ENCODE measurements at places on chromosomes 4 and X.

DNA sequence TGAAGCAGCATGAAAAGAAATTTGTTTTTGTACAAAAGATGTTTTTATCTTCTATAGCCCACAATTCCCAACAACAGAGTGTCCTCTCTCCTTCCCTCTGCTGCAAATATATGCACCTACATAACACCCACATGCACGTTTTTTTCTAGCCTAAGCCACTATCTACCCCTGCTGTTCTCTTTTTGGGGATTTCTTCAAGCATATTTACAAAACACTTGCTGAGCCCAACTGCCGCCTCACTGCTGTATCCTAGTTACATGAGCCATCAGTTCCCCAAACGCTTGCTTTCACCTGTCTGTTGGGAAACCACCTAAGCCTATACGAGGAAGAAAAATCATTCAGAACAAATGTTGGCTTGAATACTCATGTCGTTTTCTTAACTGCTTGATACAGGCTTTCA lies 127.2 kb downstream of the CHRNA9 start:
- no peak for DNase-seq

DNA sequence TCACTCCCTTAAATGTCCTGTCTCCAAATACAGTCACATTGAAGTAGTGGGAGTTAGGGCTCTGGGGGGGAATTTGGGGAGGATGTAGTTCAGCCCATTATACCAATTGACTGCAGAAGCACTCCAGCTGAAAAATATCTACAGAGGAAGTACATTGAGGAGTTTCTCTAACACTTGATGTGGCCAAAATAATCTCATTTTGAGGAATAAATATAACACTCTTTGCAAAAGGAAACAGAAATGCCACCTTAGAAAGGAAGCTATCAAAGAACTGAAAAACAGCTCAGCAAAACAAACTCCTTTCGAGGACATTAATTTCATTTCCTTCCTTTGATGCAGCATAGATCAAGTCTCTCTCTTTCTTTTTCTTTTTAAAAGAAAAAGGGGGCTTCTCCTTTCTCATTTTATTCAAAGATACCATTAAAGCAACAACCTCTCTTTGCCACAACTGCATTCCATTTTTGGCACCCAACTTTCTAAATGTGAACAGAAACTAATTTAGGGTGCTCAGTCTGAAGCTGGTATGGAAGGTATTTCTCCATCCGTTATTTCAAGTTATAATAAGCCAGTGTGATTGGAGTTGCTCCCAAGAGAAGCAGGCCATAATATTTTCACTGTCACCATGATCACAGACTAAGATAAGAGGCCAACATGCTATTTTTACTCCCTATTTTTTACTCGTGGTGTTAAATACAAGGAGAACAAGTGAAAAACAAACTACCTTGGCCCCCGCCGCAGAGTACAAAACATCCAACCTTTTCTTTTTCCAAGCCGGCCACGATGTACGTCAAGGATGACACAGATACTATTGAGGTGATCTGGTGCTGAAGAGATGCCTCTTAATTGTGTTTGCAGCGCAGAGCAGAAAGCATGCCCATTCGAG lies 230.4 kb upstream of the GATB start:
- DNase-seq = no peak

GRCh38 chr4:56671373-56671772 lies 9.7 kb downstream of the HOPX start:
- DNase-seq = no peak

GRCh38 chr4:114597410-114598115 lies 1.0 kb upstream of the UGT8 start:
- no peak for DNase-seq

- DNase-seq = no peak
These were observed 33.2 kb upstream of the EDA2R start for GRCh38 chrX:66672106-66672505.

- DNase-seq = no peak
These were observed 111.8 kb upstream of the STIM2 start for GRCh38 chr4:26748811-26749210.

- DNase-seq = no peak
These were observed 5.1 kb upstream of the CXCL8 start for GRCh38 chr4:73735231-73735630.

GRCh38 chr4:141350122-141350905 lies 129.6 kb downstream of the ZNF330 start:
- DNase-seq = no peak

DNA sequence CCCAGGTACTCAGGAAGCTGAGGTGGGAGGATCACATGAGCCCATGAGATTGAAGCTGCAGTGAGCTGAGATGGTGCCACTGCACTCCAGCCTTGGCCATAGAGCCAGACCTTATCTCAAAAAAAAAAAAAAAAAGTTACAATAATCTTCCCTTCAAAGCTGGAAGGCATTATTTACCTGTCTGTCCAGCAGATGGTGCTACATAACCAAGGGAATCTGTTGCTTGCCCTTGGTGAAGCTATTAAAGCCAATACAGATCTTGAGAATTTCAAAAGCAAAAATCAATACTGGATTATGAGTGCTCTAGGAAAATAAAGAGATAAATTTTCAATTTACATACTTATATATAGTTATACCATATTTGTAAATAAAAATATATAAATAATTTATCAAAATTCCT lies 25.9 kb downstream of the PKD2 start:
- no peak for DNase-seq

GRCh38 chr4:183097231-183098018 lies 1.6 kb upstream of the WWC2 start:
- no peak for DNase-seq

DNA sequence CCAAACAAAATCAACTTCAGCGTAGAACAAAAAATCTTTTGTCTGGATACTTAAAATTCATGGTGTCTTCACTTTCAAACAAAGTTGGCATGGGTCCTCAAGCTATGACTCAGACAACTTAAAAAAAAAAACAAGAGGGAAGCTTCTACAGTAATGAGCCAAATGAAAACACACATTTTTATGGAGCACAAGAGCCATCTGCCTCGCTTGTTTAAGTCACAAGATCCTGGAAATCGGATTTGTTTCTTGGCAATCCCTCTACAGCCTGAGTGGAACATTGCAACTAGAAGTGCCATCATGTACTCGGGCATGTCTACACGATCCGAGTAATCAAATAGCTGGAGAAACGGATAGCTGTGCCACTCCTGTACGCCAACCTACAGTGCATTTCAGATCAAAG lies 22.6 kb downstream of the LAMP2 start:
- DNase-seq = no peak

DNA sequence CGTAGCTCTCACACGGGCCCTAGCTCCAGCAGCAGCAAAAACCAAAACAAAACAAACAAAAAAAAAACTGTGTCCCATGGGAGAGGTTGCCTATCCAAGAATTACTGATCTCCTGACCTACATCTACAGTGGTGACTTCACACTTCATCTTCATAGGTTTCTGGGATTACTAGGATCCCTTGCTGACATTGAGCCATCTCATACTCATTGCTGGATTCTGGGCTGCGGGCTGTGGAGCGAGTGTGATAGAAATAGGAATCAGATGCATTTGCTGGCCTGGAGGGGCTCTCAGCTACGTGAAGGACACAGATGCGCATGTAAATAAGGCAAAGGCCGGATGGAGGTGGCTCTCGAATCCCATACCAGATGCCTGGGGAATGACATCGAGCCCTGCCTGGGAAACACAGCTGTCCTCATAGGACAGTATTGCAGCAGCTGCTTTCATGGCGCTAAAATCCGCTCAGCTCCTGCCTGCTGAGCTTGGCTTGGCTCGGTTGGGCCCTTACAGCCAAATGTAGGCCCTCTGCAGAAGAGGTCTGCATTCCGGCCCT lies 41.7 kb downstream of the CNGA2 start:
- no peak for DNase-seq

GRCh38 chr4:25834411-25835107 lies 28.2 kb downstream of the SEL1L3 start:
- no peak for DNase-seq

- no peak for DNase-seq
These were observed 41.1 kb upstream of the PPARGC1A start for GRCh38 chr4:23930750-23931488.

DNA sequence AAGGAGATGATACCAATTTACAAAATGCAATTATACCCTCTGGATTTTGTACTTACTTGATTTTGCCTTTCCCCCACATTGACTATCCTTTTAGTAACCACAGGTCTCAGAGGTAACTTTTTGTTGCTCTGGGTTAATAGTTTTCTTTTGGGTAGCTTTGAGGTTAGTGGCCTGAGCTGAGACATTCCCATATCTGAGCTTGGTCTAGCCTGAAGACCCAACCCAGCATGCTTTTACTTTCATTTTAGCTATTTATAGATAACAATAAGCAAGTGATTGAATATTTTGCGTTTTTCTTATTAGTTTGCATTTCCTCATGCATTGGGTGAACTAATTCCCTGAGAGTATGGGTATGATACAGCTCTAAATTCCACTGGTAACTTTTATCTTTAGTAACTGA lies 11.8 kb downstream of the HTN1 start:
- no peak for DNase-seq

GRCh38 chr4:102342404-102343074 lies 2.7 kb downstream of the SLC39A8 start:
- DNase-seq = no peak

DNA sequence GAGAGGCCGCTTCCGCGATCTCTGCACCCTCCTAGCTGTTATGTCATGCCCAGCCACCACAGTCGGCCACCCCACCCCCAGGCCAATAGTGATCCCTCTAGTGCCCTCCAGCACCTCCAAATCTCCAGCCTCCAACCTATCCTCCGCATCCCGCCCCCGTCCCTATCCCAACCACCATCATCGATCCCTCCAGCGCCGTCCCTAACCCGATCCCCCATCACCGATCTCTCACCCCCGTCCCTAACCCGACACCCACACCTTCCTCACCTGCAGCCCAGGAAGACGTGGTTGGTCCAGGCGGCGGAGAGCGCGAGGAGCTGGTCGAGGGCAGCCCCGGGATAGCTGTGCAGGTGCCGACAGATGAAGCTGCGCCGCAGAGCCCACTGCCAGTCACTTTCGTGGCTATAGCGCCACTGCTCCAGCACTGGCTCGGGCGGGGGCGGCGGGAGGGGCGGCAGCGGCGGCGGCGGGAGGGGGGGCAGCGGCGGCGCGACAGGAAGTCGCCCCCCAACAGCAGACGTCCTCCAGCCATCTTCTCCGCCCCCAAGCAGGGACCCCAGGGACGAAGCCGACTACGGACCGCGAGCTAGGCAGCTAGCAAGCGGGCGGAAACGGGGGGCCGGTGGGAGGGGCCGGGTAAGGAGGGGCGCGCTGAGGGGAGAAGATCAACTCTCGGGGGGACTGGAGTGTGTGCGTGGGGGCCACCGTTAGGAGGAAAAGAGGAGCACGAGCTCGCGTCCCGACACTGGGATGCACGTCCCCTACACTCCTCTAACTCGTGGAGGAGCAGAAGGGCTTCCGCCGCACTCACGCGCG lies 552 bp downstream of the NKRF start:
- peak; percentile 3 for DNase-seq

DNA sequence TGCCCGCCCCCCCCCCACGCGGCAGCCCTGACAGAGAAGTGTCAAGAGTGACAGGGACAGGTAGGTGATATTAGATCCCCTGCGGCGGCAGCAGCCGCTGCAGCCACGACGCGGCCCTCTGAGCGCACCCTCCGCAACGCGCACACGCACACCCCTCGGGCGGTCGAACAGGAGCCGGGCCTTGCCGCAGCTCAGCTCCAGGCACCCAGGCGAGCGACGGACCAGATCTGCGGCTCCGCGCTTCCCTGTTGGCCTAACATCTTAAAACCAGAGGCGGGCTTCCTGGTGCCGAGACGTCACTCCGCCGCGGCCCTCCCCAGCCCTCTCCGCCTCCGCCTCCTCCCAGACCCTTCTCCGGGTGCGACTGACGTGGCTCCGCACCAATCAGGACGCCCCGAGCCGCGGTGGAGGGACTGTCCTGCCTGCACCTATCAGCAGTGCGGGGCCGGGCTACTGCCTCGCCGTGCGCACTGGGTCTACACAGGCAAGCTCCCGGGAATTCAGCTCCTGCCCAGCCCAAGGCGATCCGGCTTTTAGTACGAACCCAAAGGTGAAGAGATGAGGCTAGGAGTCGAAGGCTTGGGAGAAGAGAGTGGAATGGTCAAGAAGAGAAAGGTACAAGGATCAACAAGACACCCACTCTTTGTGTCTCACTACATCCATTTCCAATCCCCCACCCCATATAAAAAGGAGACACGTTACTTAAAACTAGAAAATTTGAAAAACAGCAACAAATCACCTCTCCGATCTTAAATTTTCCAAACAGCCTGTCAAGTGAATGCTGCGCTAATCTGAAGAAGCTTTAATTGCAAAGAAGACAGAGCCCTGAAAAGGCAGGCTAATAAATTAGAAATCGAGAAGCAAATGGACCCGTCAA lies at the start of gene PITX2:
Gene PITX2, minus strand, starts transcription at position 237 of the 877 bp plus-strand sequence. CDS start 617 bp downstream, outside the sequence.
- DNase-seq = no peak

DNA sequence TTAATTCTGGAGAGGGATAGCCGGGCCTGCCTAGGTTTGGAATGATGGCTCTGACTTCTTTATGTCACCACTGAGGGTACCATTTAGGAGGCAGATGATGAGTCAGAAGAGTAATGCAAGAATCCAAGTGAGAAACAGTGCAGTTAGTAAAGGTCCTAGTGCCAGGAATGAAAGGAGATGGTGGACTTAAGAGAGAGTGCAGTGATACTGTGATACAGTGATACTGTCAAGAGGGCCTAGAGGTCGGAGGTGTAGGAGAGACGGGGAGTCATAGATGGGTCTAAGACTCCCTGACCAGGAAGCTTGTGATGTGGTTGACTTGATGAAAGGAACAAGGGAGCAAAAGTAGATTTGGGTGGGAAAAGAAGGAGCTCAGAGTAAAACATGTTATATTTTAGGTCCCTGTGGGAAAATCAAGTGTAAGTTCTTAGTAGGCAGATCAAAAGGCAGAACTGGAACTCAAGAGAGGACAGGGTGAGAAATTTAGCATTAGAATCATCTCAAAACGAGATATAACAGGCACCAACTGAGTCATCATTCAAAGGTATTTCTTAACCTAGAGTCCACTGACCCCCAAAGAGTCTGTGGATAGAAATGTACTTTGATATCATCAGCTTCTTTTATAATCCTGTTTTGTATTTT lies 85.0 kb downstream of the NFKB1 start:
- no peak for DNase-seq

GRCh38 chr4:13087041-13087440 lies 397.1 kb downstream of the RAB28 start:
- no peak for DNase-seq

DNA sequence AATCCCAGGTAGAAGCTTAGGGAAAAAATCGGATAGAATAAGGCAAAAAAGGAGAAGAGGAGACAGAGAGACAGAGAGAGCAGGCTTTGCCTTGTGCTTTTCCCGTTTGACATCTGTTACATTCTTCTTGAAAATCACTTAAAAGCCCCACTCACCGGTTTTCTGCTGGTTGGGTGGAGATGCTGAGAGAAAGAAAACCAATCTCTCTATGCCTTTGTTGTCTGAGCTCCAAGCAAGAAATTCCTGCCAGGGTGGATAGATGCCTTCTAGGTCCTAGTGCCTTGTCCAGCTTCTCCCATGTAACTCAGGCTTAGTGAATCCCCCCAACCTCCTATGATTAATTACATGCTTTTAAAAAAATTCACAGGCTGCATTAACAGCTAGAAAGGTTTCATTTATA lies at the start of gene DCX:
Gene DCX, minus strand, starts transcription at position 210 of the 400 bp plus-strand sequence. CDS start 1,794 bp downstream, outside the sequence.
- DNase-seq = no peak

All from stimulated activated effector memory CD8-positive, alpha-beta T cell treated with anti-CD3 and anti-CD28 coated beads, Interleukin-12 subunit alpha, Interleukin-12 subunit beta, amount 100 ng/mL, for 72 hours (primary cell).